Fibroblast of pulmonary artery (primary cell): ENCODE measurements at places on chromosomes 12 and 14.

DNA sequence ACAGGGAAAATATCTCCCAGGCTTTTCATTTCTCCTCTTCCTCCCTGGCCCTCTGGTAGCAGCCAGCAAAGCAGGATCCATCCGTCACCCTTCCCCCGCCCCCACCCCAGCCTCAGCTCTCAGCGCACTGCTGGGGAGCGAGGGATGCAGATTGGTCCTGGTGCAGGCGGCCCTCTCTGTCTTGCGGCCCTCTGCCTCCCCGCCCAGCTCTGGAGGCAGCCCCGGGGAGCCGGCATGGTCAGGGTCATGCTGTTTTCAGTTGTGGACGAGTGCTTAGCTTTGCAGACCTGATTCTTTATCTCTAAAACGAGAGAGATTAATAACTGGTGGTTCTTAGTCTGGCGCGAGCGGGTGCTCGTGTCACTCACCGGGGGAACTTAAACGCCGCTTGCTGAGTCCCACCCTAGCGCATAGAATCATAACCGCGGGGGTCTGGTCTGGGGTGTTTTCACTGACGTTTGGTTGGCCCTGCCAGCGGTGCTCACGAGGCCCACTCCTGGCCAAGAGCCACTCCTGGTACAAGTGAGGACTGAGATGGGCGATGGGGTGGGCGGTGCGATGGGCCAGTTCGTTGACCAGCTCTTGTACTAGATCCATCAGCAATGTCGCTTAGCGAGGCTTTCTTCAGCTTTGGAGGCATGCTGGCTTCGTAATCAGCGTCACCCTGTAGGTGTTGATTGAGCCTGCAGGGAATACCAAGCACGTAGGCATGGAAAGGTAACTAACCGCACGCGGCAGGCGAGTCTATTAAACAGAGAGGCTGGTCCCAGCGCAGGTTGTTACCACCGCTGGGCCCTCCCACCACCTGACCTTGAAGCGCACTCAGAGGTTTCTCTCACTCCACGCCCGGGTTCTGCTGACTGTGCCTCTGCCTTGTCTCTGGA lies 95.2 kb downstream of the TSPAN9 start:
- DNase-seq, result no peak

DNA sequence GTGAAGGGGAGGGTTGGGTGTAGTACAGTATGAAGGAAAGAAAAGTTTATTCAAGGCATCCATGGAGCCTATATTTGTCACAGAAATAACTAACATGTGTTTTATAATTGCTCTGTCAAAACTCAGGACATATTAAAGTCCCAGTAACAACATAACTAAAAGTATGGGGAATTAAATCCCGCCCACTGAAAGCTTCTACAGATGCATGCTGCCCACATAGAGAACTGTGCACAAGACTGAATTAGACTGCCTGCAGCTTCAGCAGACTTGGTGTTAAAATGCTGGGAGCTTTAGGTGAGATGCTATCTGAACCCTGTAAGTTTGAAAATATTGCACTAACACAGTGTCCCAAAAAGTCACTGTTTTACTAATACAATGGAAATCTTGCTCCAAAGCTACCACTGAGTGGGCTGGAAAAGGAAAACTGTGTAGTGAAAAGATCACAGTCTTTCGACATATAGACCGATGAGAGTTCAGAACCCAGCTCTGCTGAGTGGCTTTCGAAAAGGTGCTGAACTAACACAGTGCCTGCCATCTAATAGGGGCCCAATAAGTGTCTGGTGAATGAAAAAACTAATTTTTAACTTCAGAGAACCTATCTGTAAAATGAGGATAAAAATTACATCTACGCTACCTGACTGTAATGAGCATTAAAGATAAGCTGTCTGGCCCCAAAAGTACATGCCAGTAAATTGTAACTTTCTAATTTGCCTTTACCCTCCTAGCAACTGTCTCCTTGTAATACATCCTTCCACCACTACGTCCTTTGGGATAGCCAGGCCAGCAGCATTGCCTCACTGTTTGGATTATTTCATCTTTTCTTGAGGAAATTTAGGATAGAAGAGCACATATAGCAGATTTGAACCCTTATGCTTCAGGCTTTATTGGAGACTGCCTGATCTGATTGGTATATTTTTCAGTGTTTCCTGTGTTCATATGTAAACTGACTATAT lies 237.6 kb downstream of the BCAT1 start:
- DNase-seq, result no peak

GRCh38 chr14:35822501-35822900 lies 3.6 kb upstream of the BRMS1L start:
- no peak for DNase-seq

DNA sequence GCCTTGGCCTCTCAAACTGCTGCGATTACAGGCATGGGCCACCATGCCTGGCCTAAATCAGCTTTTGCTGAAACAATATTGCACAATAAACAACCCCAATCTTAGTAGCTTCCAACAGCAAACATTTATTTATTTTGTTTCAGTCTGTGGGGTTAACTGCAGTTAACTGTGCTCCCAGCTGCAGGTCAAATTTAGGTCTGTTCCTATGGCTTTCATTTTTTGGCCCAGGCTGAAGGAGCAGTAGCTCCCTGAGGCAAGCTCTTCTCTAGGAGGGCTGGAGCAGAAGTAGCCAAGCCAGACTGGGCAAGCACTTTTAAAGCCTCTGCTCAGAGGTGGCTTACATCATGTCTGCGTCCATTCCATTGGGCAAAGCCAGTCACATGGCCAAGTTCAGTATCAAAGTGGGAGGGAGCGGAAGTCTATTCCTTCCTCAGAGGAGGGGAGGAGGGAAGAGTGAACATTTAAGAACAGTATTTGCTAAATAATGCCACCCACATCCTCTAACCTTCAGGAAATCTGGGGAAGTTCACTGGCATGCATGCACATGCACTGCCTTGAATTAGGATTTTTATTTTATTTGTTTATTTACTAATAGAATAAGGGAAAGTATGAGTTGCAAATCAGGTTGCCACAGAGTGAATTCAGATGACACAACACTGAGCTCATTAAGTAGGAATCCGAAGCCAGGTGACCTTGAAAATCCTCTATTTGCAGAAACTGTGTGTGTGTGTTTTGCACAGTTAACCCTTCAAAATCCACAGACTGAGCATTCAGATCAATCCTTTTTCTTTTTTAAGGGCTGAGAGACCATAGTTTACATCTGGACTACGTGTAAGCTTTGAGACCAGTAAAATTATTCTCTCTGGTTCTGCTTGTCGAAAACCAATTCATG lies 122.0 kb upstream of the SEL1L start:
- no peak for DNase-seq

DNA sequence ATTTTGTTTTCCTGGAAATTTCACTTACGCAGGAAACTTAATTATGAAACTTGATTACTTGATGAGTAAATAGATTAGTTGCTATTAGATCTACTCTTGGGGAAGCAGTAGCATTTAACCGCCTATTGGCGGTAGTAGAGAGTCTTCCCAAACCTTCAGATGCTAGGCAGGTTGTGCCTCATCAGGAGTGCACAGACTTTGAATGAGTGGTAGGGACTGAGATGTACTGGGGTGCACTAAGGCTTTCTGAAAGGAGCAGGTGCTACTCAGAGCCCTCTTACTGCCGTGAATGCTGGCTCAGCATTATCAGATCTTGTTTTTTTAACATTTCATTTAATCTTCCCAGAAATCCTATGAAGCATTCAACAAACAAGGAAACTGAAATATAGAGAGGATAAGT lies 7.7 kb downstream of the GATC start:
- peak; percentile 27 for DNase-seq

DNA sequence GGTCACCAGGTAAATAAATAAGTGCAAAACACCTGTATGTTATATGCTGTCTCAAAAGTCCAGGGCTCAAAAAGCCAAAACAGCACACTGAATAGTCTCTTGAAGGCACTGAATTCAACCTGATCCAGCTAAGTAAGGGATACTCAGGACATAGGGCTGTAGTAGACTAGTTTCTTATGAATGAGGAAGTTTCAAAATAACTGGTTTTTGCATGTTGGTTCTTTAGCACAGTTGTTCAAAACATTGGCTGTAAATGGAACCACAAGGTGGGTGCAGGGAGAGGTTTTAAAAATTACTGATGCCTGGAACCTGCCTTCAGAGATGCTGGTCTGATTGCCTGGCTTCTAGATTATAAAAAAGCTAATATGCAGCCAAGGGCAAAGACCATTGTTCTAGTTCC lies 34.1 kb downstream of the NDUFA12 start:
- DNase-seq, result no peak

DNA sequence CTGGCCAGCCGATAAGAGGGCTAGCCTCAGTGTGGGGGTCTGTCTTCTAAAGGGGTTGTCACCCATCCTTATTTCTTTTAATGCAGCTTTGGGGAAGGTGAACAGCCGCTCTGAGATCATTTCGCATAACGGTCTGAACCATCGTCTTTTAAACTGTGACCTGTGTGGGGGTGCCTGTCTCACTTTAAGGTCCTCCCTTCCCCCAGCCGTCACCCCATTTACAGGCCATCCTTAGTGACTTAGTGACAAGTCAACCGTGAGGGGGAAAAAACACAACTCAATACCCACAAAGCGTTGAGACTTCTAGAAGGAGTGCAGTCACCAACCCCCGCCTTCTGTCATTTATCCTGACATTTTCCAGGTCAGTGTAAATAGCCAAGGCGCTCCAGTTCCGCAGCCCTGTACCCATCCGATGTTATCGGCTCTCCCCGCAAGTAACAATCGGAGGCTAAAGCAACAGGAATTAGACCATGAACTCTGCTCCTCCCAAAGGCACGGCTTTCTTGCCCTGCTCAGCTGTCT lies 505 bp upstream of the DENND5B start:
- peak; percentile 41 for DNase-seq

DNA sequence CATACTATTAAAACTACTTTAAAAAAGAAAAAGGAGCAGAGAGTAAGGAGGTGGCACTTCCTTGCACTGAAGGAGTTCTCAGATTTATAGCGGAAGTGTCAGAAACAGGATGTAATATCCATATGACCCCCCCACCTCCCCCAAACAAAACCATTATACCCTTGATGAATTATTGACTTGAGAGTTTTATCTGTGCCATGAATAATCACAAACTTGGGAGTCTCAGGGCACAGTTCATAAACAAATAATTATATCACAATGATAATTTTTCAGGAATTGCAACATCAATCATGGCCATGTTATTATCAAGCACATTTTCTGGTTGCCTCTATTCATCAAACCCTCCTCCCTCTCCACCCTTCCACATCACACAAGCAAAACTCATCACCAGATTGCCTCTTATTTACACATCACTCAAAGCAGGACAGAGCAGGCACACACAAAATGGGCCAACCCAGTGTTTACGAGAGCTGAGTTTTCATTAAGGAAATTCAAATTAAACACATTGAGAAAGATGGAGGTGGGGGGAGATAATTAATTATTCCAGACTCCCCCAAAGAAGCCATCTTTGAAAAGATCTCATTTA lies 141.4 kb downstream of the EGLN3 start:
- no peak for DNase-seq

- peak; percentile 77 for DNase-seq
Observed at GRCh38 chr14:21185491-21185890, 29.6 kb upstream of the OR5AU1 start.

GRCh38 chr14:59148334-59148900 lies 40.0 kb upstream of the DAAM1 start:
- no peak for DNase-seq

DNA sequence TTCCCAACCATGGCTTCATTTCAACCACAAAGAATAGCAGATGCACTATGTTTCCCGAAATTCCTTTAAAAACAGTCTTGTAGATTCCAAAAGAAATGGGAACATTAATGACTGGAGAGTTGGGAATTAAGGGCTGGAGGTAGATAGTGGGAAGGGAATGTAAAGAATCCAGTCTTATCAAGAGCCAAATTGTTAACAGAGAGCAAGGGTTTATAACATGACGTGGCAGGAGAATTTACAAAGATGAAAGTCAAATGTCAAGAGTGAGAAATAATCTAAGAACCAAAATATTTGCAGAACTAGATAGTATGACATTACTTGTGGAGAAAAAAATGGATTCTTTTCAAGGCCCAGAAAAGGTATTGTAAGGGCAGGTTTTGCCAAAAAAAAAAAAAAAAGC lies 200.9 kb downstream of the GRIN2B start:
- peak; percentile 16 for DNase-seq
